ENCODE measurements at places on chromosomes 2 and 18.
A peak's percentile ranks its signal among the peaks of the same experiment; 100 is the strongest.

GRCh38 chr2:184370954-184371353 is 227.4 kb upstream of the ZNF804A start:
- DNase-seq, result no peak

DNA sequence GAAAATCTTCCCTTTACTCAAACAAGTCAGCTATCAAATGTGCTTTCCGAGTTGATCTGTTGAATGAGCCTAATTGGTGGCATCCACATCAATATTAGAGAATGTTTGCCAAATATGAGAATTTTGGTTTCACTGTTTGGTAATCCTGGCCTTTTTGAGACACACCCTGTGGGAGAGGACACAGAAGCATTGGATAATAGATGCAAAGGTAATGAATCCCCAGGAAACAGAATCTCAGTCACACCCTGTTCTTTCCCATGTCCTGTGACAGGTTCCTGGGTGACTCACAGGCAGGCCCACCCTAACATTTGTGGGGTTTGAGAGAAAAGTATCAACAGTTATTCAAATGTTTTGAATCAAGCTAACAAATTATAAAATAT is 99.8 kb upstream of the PELI1 start:
- no peak for DNase-seq

GRCh38 chr2:67755156-67755882 is 307.5 kb downstream of the C1D start:
- DNase-seq, result no peak

- DNase-seq, result no peak
Measured at GRCh38 chr18:75261430-75262223, 51.0 kb downstream of the TSHZ1 start.

GRCh38 chr18:13584825-13585224 is 141.5 kb downstream of the FAM210A start:
- no peak for DNase-seq

- no peak for DNase-seq
Measured at GRCh38 chr2:220704810-220705209, 867.3 kb downstream of the EPHA4 start.

- DNase-seq, result no peak
Measured at GRCh38 chr2:207064128-207064690, 101.5 kb downstream of the KLF7 start.

- DNase-seq, result no peak
Measured at GRCh38 chr2:54289917-54290316, 33.9 kb upstream of the TSPYL6 start.

DNA sequence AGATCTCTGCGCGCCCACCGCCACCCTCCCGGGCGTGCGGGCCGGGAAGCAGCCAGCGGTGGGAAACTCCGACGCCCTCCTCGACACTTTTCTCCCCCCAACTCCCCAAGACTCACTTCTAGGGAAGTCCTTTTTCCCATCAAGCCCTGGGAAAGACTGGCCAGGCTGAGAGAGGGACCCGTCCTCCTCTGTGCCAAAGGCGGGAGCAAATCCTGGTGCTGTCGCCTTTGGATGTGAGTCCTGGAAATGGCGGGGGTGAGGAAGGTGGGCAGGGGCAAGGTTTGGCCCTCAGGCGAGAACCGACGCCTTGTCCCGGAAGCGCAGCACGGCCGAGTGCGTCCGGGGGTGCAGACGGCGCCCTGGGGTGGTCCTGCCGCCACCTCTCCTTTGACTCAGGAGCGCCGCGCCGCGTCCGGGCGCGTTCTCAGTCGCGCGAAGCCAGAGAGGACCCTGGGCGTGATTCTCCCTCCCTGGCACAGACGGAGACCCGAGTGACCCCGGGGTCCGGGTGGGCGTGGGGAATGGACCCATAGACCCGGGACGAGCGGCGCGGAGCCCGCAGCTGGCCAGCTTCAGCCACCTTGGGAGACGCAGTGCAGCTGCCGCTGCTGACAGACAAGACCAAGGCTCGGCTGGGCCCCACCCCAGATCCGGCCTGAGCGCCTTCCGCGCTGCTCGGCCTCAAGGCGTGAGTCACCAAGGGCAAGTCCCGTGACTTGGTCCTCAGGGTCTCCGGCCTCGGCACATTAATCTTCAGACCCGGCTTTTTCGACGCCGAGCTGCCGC is 3.5 kb upstream of the LBX2 start:
- DNase-seq, result peak; percentile 83

DNA sequence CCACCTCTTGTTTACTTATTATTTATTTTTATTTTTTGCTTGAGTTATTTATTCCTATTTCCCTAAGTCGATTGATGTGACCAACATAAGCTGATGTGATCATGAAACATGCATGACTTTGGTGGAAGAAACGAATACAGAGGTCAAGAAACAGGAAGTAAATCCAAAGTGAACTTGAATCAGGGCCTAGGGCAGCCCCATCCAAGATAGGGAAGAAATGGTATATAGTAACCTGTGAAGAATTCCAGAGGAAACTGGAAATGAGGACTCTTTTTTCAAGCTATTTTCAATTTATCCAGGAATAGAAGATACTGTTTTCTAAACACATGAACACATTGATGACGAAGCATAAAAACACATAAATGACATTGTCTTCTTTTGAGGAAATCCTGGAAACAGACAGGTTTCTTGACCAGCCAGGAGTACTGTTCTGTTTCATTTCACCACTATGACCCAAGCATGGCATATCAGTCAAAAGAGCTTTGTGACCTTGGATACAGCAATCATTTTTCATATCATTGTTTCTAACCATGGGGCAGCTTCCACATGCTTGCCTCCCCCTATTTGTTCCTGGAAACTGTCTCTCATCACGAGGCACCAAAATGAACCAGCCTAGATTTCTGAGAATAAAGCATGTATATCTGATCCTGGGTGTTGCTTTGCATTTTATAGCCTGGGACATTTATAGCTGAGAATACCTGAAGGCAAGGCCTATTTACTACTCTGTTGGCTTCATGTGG is 9.1 kb upstream of the LCLAT1 start:
- DNase-seq, result no peak

- no peak for DNase-seq
Measured at GRCh38 chr2:152466980-152467676, 132.2 kb downstream of the FMNL2 start.

- no peak for DNase-seq
Measured at GRCh38 chr2:179595284-179595683, 266.1 kb downstream of the ZNF385B start.

DNA sequence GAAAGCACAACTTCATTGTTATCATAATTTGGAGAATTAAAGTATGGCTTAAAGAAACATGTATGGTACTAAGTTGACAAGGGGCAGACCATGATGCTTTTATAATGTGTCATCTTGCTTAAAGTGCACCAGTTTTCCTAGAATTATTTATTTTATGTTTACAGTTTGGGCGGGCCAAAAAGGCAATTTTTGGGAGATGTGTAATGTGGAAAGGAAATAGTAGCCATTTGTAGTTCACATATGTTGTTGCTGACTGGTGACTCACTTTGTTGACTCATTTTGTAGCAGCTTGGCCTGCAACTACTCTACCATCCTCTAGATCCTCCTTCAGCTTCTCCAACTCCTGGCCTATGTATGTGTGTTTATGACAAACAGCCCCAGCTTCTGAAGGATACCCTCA is 7.7 kb downstream of the ZSCAN30 start:
- peak; percentile 90 for DNase-seq

DNA sequence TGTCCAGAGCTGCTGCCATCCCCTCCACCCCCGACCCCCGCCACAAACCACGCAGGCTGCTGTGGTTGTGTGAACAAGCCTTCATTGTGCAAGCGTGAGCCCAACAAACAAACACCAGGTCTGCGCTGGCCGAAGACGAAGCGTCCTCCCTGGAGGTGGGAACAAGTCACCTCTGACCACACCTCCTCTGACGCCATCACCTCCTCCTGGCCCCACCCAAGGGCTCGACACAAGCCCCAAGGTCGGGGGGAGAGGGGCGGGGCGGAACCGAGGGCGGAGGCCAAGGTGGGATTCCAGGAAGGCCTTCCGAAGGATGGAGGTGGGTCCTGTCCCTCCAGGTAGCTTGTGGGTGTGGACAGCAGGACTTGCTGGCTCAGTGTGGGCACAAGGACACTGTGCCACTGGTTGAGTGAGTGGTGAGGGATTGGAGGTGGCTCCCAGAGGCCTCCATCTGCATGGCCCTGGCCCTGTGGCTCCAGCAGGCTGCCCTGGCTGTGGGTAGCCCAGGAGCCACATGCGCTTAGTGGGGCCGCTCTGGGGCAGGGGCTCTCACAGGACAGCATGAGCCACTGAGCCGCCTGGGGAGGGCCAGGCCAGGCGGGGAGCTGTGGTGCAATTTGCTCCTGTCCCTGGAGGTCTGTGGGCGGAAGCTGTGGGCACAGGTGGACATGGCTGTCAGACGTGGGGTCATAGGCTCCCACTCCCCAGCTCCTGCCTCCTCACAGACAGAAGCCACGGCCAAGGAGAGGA is 7.4 kb upstream of the GPR17 start:
- DNase-seq, result no peak

GRCh38 chr2:235970204-235971040 is 197.8 kb downstream of the GBX2 start:
- DNase-seq, result no peak

DNA sequence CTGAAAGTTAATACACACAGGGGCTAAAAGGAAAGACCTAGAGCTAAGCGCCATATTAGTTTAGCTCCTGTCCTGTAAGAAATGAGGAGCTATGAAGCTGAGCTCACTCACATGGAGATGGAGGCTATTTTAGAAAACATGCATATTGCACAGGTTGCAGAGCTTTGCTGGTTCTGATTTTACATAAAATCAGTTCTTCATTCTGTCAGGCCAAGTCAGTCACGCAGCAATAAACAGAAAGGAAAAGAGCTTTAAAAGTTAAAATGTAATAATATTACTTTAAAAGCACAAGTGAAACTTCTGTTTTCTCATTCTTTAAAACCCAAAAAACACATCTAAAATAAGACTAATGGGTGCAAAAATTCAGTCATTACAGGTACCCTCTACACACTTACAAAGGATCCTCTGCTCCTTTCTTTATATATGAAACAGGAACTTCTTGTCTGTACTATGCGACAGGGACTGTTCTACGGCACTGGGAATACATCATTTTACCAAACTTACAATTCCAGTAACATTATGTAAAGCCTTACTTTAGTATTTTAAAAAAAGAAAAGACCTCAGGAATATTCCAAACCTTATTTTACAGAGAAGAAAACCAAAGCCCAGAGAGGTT is 113.8 kb downstream of the THADA start:
- DNase-seq, result no peak

DNA sequence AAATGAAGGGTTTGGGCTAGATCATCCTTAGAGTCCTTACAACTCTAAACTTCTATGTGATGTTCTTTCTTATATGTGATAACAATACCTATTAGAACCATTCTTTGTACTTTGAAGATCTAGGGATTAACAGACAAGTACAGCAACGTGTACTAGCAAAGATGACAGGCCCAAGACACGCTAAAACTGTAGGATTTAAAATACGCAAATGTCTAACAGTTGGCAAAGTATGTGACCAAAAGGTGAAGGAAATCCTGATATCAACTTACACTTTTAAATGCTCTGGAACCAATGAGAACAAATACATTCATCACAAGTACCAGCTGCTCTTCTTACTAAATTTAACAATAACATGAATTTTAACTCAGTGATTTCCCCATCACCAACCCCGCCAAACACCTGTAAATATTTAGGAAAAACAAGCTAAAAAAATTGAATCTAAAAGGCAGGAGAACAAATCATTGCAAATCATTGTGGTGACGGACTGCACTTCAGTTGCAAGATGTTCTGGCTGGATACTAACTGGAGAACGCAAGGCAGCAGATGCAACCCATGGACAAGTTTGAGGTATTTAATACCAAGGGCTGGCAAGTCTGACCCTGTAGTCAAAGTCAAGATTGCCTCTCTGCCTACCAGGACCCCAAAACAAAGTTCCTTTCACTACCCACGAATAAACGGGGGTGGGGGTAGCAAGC is 1.4 kb downstream of the ANKRD44 start:
- no peak for DNase-seq

DNA sequence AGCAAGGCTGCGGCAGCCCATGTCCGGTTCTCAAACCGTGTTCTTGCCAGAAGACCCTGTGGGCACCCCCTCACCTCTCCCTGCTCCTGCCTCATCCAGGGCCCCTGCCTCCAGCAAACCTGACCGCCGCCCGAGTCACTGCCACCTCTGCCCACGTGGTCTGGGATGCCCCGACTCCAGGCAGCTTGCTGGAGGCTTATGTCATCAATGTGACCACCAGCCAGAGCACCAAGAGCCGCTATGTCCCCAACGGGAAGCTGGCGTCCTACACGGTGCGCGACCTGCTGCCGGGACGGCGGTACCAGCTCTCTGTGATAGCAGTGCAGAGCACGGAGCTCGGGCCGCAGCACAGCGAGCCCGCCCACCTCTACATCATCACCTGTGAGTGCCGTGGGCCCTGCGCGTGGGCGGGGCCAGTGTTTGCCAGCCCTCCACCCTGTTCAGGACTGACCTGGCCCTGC is 32.2 kb downstream of the MTERF4 start:
- DNase-seq, result no peak

- DNase-seq, result no peak
Measured at GRCh38 chr2:197278799-197279763, 31.5 kb downstream of the ANKRD44 start.

- no peak for DNase-seq
Measured at GRCh38 chr2:207088276-207088675, 77.5 kb downstream of the KLF7 start.

GRCh38 chr2:72887032-72887739 is at the start of gene SPR:
TSS of gene SPR (plus strand) at chr2:72887408. CDS start at chr2:72887433, 25 bp downstream.
- peak; percentile 73 for DNase-seq

DNA sequence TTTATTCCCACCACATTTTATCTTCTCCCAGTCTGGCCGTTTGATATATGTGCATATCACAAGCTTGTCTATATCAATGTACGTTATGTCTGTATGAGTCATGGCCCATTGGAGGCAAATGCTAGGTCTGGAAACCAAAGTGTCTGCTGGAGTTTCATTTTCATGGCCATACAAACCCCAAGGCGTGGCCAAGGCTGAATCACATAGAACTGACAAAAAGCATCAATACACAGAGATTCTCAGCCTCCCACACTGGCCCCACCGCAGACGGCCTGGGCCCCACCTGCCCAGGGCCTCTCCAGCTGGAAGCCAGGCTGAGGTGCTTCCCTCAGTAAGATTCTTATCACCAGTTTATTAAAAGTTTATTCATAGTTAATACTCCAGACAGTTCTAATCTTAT is 40.5 kb upstream of the SALL3 start:
- no peak for DNase-seq

DNA sequence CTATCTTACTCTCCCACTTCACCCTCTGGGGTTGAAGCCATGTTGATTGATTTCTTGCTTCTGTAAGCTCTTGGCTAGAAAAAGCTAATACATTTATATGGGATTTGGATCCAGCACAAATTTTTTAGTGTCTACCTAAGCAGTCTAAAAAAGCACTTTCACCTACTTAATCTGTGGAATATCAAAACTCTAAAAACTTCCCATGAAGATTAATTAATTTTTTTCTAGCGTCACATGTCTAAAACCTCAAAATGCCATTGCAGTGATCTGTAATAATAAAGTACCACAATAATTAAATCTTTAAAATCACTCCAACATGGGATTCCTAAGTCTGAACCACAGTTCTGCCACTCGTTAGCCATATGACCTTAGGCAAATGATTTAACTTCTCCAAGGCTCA is 180.1 kb downstream of the EN1 start:
- DNase-seq, result peak; percentile 20

- no peak for DNase-seq
Measured at GRCh38 chr18:79540904-79541282, 138.7 kb upstream of the CTDP1 start.

- no peak for DNase-seq
Measured at GRCh38 chr2:160036736-160037135, 25.7 kb downstream of the PLA2R1 start.

GRCh38 chr2:113251118-113251517 is 27.6 kb downstream of the PAX8 start:
- DNase-seq, result no peak

GRCh38 chr2:17788773-17789172 is 27.5 kb upstream of the MSGN1 start:
- DNase-seq, result no peak

GRCh38 chr2:240810621-240811020 is 9.4 kb downstream of the KIF1A start:
- DNase-seq, result no peak
